Muscle of leg (tissue), 16 donors: ENCODE measurements at places on chromosomes 5 and 9. TPM values are rescaled to one million over a fixed set of nuclear protein-coding genes. Genes with fewer than 3 reads are reported as not detected.

DNA sequence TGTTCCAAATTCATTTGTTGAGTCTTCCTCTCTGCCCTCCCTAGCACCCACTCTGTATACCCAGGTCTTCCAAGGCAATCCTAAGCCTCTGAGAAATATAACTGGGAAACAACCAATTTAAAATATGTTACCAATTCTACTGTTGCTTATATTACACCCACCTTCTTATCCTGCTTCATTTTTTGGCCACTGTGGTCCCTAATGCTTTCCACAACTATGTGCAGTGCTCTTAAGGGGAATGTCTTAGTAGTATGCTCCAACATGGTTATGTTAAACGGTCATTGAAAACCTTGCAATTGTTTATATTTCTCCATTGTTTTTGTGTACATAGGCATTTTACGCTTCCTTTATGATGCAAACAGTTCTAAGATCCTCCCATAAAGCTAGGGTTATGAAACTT lies 273.1 kb upstream of the HAPLN1 start:
- DNase-seq: no peak

- no peak for DNase-seq
Observed at GRCh38 chr5:71939452-71940230, 167.6 kb upstream of the MAP1B start.

DNA sequence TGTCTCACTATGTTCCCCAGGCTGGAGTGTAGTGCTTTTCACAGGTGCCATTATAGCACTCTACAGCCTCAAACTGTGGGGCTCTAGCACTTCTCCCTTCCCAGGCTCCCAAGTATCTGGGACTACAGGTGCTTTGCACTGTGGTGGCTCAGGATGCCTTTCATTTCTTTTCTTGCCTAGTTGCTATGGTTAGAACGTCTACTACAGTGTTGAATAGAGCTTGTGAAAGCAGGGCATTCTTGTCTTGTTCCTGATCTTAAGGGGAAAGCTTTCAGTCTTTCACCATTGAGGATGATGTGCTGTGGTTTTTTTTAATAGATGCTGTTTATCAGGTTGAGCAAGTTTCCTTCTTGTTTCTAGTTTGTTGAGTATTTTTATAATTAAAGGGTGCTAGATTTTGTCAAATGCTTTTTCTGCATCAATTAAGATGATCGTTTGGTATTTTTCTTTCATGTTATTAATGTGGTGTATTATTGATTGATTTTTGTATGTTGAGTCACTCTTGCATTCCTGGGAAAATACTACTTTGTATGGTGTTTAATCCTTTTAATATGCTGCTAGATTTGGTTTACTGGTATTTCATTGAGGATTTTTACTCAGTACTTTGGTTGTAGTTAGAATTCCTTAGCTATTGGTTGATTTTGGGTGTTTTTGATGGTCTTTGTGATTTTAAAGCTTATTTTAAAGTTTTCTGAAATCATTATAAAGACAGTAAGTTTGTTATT lies 35.6 kb downstream of the GPBP1 start:
- DNase-seq: no peak

GPR151 gene
- not detected for polyA plus RNA-seq

DNA sequence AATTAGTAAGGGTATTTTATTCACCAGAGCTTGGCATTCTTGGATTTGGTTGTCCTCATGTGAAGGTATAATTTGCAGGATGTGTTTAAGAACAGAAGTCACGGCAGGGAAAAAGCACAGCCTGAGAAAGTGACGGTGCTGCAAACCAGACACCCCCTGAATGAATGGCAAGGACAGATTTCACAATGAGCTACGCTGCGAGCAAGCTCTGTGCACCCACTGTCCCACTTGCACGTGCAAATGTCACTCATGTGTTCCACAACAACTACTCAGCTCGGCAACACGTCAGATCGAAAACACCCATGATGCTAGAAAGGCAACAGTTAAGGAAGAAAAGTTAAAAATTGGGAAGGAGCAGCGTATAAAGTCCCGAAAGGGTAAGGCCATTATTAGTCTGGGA lies 168.9 kb downstream of the ROR2 start:
- no peak for DNase-seq

GRCh38 chr5:157168286-157168685 lies 2.2 kb upstream of the GARIN3 start:
- DNase-seq: no peak

- DNase-seq: no peak
Observed at GRCh38 chr9:133512253-133513213, 12.2 kb downstream of the MYMK start.

DNA sequence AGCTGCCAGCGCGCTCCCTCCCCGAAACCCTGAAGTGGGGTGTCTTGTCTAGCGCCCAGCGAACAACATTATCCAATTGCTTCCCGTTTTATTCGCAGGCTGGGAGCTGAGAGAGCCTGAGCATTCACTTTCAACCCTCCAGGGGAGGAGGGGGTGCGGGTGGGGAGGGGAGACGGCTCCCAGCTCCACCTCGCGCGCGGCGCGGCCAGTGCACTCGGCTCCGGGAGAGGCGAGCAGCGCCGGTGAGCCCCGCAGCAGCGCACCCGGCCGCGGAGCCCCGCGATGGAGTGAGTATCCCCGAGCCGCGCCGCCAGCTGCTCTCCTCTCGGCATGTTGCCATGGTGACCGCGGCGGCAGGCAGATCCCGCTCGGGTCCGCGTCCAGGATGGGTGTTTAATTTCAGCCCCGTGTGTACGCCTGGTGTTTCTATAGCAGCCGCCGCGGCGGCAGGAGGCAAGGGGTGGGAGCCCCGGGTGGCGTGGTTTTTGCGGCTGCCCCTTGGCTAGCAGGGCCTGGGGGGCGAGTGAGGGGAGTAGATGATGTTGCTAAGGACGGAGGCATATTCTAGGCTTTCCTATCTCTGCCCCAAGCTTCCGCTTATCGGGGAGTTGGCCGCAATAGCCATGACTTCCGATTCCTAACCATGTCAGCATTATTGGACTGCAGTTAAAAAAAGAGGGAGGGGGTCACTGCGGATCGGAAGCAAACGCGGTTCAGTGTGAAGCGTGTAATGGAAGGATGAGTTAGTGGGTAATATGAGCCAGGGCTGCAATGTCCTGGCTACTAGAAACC lies 139.2 kb upstream of the PALM2AKAP2 start:
- peak; percentile 87 for DNase-seq

DNA sequence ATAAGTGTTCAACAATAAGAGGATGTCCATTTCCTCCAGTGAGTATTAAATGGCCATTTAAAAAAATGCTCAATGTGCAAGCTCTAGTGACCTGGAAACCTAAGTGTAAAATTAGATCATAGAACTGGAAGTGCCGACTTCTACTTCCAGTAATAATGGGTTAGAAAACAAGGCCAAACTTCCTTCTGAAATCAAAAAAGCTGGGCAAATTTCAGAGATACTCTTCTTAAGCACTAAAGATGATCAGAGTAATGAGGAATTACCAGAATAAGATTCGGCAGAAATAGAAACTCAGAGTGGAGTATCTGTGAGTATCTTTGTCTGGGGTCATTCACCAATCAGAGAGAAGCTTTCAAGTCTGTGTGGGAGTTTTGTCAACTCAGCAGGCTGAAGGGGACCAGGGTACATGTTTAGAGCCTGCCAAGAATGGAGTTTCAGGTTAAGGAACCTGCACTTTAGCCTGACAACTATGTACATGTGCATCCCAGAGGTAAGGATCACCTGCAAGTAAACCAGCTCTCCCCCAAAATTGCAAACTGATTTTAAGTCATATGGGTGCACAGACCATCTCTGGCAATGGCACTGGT lies 17.1 kb downstream of the FCN2 start:
- peak; percentile 26 for DNase-seq

DNA sequence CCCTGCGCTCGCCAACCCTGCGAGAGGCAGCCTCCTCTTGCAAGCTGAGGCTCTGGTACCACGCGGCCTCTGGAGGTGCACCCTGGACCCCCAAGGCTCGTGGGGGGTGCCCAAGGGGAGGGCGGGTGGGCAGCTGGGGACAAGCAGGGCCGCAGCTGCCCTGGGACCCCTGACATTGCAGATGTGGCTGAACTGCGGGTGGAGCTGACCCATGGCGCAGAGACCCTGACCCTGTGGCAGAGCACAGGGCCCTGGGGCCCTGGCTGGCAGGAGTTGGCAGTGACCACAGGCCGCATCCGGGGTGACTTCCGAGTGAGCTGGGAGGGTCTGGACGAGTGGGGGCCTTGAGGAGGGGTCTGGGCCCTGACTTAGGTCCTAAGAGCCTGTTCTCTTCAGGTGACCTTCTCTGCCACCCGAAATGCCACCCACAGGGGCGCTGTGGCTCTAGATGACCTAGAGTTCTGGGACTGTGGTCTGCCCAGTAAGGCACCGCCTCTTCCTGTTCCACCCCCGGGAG lies 1.5 kb downstream of the MAMDC4 start:
- DNase-seq: peak; percentile 18

ANKRD34B gene
- 0.27 TPM for polyA plus RNA-seq

SLC6A7 gene
- 0.62 TPM for polyA plus RNA-seq

PTPRD gene
- 104 TPM for polyA plus RNA-seq

- DNase-seq: no peak
Observed at GRCh38 chr5:171322527-171322926, 13.5 kb downstream of the TLX3 start.

ADAMTS13 gene
- 9.3 TPM for polyA plus RNA-seq

DNA sequence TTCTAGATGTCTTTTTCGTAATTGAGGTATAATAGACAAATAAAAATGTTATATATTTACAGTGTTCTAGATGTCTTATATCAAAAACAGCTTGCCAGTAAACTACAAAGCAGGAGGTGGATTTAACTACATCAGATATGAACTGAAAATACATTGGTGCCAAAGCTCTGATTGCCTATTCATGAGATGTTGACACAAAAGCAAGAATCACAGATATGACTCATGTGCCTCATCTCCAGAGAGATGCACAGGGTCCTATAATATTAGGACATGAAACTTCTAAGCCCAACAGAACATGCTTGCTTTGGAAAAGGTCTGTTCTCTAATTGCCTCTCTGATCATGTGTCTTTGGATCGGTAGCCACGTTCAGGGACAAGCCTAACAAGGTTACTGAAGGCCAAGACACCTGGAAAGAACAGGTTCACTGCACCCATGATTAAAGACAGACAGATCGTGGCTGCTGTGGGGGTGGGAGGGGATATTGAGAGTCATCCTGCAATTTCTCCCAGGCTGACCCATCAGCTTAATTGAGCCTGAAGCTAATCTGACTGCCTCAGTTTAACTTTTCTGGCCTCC lies 16.8 kb downstream of the ABCA1 start:
- DNase-seq: no peak

OR13C8 gene
- not detected for polyA plus RNA-seq

SMU1 gene
- polyA plus RNA-seq: 14.1 TPM

DNA sequence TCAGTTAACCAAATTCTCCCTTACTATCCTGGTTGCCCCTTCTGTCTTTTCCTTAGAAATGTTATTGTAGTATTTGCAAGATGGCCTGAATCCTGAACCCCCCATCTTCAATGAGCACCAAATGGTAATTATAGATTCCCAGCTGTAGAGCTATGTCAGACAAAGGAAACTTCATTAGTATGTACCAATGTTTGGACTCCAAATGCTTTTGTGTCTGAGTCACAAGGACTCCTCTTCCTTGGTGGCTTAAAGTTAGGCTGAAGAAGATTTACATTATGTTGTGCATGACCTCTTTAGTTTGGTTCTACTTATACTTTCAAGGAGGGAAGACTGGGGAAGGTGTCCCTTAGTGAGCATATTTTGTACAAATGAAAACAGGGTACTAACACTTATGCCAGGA lies 105.9 kb upstream of the CDKN2B start:
- DNase-seq: no peak

GMCL2 gene
- polyA plus RNA-seq: 0.08 TPM

LECT2 gene
- not detected for polyA plus RNA-seq

DNA sequence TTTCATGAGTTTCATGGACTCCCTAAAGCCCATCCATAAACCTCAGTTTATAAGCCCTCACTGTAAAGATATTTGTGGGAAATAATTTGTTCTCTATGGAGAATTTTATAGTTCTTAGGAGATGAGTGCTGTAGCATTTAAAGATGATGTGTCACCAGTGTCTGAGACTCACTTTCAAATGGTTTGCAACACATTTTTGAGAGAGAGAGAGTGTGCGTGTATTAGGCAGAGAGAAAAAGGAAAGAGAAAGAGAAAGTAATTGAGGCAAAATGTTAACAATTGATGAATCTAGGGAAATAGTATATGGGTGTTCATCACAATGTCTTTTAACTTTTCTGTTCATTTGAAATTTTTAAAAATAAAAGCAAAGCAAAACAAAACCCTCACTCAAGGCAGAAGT lies 479.0 kb downstream of the ZSWIM6 start:
- no peak for DNase-seq

GRCh38 chr5:138610918-138611677 lies 35.9 kb upstream of the HSPA9 start:
- DNase-seq: peak; percentile 63

CDH12 gene
- 4.3 TPM for polyA plus RNA-seq

- DNase-seq: peak; percentile 65
Observed at GRCh38 chr9:114953959-114954358, 23.6 kb upstream of the TNFSF8 start.

- DNase-seq: no peak
Observed at GRCh38 chr5:39214912-39215709, 4.3 kb downstream of the FYB1 start.

DNA sequence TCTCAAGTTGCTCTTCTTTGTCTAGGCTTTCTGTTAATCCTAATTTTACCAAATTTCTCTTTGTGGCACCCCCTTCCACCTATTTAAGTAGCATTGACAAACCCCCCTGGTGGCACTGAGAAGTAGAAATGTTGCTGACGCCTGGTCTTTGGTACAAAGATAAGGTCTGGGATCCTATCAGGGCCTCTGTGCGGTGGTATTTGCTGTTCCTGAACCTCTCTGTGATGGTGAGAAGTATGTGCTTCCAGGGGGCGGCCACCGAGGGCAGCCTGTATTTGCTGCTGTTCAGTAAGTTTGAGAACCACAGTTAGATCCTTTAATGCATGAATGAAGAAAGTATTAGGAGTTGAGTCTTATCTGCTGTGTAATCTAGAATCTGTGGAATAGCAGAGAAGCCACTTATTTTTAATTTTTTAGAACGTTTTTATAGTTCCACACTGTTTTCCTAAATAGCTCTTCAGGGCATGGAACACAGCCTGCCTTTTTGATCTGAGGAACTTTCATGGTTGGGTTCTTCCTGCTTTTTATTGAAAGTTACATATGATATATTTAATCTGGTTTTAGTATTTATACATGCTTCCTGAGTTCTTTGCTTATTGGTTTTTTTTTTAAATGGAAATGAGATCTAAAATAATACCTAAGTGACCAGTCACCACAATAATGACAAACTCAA lies 124.2 kb downstream of the TRIO start:
- no peak for DNase-seq

NTRK2 gene
- 36.8 TPM for polyA plus RNA-seq

- DNase-seq: peak; percentile 95
Observed at GRCh38 chr5:15499528-15500324, at the start of gene FBXL7. TSS of gene FBXL7 (plus strand) at chr5:15500180.

MYO10 gene
- polyA plus RNA-seq: 31.6 TPM
